Activated CD4-positive, alpha-beta T cell treated with anti-CD3 and anti-CD28 coated beads, Interleukin-2, amount 50 U/mL, for 24 hours (primary cell): ENCODE measurements at places on chromosomes 16 and 17.

- no peak for DNase-seq
Observed at GRCh38 chr17:19868079-19868395, 301 bp upstream of the ULK2 start.

- no peak for DNase-seq
Observed at GRCh38 chr16:31052114-31052513, 18.8 kb downstream of the STX4 start.

GRCh38 chr16:55204923-55205322 is 119.1 kb upstream of the IRX6 start:
- no peak for DNase-seq

DNA sequence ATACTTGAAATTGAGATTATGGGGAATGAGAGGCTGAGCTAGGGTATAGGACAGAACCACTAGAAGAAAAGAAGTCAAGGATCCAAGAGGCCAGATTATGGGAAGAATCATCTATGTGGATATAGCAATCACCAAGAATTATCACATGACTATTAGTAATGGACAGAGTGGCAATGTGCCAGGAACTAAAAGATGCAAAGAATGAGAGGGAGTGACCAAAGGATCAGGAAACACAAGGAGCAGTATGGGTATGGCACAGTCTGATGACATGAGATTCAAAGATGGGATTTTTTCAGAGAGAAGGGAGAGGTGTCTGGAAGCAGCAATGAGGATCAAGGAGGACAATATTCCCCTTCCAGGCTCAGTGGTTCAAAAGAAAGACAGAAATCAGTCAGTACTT is 212.2 kb downstream of the AATF start:
- no peak for DNase-seq

GRCh38 chr17:48244121-48244711 is 136.7 kb downstream of the SNX11 start:
- DNase-seq: no peak
